ENCODE measurements at places on chromosomes 6 and 20.

GRCh38 chr6:168116975-168117899 is 38.2 kb upstream of the FRMD1 start:
- no peaks in the 10 kb centered on the region for H3K36me3 ChIP-seq
- no peak for DNase-seq
- no peaks in the 10 kb centered on the region for H3K27me3 ChIP-seq

- H3K36me3 ChIP-seq = no peaks in the 10 kb centered on the region
- H3K27ac ChIP-seq = no peak overlapping the region
- no peaks in the 10 kb centered on the region for H3K4me1 ChIP-seq
- H3K27me3 ChIP-seq = no peaks in the 10 kb centered on the region
Measured at GRCh38 chr20:50226093-50226974, 35.7 kb downstream of the CEBPB start.

DNA sequence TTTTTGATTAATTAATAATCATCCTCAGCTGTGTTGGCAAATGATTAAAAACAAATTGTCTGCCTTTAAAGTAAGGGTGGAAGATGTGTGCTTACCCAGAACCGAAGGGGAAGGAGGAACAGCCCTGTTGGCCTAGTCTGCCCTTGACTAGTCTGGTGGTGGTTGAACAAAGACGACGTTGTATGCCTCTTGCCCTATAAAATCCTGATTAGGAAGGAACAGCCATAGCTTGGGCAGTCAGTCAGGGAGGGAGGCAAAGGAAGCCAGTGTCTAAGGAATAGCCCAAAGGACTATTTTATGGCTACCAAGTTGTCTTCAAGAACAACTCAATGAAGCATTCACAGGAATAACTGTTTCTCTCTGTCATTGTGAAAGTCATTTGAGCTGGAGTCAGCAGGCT is 70.7 kb downstream of the PRDM1 start:
- H3K27ac ChIP-seq = no peak overlapping the region
- H3K4me1 ChIP-seq = no peaks in the 10 kb centered on the region
- H3K36me3 ChIP-seq = no peaks in the 10 kb centered on the region
- H3K27me3 ChIP-seq = no peaks in the 10 kb centered on the region

DNA sequence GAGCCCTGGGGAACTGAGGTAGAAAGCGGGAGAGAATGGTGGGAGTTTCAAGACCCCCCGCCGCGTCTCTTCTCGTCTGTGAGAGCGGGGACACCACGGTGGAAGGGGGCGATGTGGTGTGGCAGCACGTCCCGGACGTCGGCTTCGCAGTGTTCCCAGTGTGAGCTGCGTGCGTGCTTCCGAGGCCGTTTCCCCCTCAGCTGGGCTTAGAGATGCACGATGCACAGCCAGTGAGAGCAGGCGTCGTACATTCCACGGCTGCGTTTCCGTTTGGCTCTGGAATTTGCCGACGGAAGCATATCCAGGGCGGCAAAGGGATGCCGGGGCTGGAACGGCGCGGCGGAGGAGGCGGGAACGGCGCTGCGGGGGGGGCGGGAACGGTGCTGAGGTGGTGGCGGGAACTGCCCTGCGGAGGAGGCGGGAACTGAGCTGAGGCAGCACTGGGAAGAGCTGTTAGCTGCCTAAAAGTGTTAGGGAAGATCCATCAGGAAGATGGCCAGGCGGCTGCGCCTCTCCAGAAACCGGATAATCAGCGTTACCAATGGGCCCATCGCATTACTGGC is 37.7 kb downstream of the KIF25 start:
- H3K4me3 ChIP-seq = peak overlapping the region; percentile 10
- no peaks in the 10 kb centered on the region for H3K27me3 ChIP-seq
- H3K27ac ChIP-seq = peak overlapping the region; percentile 50
- peak; percentile 36 for DNase-seq
- no peaks in the 10 kb centered on the region for H3K36me3 ChIP-seq

DNA sequence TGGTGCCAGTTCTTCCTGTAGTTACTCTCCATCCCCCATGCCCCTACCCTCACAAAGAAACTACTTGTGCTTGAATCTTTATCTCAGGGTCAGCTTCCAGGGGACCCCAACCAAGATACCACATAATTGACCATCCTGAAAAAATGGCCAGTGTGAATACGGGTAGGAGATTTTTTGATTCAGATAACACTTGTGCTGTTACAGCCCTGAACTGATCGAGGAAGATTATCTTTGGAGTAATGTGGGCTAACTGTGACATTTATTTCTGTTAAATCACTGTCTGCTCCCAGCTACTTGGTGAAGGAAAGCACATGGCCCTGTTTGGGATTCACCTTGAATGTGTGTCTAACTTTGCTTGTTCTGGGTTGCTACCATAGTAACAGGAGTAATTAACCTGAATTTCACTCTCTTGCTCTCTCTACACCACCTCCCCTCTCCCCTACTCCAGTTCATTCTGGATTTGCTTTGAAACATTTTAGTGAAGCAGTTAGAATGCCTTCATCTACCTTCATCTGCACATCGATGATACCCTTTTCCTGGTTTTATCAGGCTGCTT is 219.6 kb upstream of the CHD6 start:
- H3K36me3 ChIP-seq = no peaks in the 10 kb centered on the region
- H3K4me3 ChIP-seq = no peak overlapping the region
- H3K27me3 ChIP-seq = no peaks in the 10 kb centered on the region
- H3K27ac ChIP-seq = no peak overlapping the region

DNA sequence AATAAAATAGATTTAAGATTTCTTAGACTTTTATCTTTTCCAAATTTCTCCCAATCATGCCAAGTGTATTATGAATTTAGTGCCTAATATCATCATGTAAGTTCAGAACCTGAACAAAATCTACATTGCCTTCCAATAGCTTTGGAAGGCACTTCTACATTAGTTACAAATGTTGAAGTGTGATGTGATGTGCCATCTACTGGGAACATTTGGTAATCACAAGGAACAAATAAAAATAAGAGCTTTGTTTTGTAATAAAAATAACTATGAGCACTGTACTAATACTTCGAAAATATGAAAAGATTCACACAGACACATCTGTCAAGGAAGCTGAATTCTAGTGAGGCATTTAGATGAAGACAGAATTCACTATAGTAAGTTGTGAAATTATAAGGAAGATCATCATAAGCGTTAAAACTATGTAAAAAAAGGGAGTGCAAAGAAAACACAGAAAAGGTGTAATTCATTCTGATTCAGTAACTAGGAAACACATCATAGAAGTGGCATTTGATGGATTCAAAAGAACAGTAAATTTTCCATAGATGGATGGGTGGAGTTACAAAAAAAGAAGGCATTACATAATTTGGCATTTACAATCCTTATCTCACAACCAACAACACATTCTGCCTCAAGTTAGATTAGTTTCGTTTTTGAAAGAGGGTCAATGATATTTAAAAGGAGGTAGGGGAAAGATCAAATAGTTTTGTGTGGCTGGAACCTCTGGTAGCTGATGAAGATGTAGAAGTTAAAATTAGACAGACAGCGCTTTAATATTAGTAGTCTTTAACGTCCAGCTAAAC is 161.0 kb downstream of the ASCC3 start:
- peaks cover 4% of the 10 kb centered on the region for H3K4me1 ChIP-seq
- peak; percentile 76 for DNase-seq
- no peaks in the 10 kb centered on the region for H3K36me3 ChIP-seq
- H3K4me3 ChIP-seq = peak overlapping the region; percentile 53

DNA sequence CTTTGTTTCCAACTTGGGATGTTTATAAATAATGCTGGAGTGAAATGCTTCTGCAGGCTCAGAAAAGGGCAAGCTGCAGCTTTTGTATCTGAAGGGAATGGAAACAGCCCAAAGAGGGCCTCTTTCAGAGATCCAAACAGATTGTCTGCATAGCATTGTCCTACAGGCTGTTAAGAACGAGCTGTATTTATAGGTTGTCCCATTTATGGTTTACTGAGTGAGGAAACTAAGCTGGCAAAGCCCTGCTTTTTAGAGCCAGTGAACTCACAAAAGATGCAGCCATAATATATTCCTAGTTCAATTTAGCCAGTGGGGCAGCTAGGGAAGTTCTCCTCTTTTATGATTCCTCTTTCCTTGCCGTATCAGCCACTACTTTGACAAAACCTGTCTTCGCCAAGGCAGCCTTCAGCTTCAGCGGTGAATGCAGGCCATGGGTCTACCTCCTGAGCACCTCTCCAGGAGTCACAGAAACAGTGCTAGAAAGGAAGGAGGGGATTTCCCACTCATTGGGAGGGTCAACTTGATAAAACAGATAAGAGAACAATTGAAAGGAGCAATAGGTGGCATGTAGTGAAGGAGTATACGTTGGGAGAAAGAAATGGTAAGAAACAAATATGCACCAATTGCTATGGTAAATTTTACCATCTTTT is 15.0 kb downstream of the KIAA0319 start:
- no peaks in the 10 kb centered on the region for H3K36me3 ChIP-seq
- H3K4me1 ChIP-seq = no peaks in the 10 kb centered on the region
- H3K27ac ChIP-seq = no peak overlapping the region
- no peak for DNase-seq

- peak; percentile 98 for DNase-seq
- H3K36me3 ChIP-seq = no peaks in the 10 kb centered on the region
- no peak overlapping the region for H3K4me3 ChIP-seq
- peak overlapping the region; percentile 99 for H3K27ac ChIP-seq
Measured at GRCh38 chr6:130602151-130602770, 224.9 kb upstream of the SMLR1 start.

- H3K4me1 ChIP-seq = peaks cover 15% of the 10 kb centered on the region
- H3K27ac ChIP-seq = no peak overlapping the region
- H3K27me3 ChIP-seq = no peaks in the 10 kb centered on the region
- H3K4me3 ChIP-seq = no peak overlapping the region
Measured at GRCh38 chr20:11168026-11168425, 494.2 kb upstream of the JAG1 start.

- H3K27me3 ChIP-seq = no peaks in the 10 kb centered on the region
- no peak overlapping the region for H3K4me3 ChIP-seq
- DNase-seq = no peak
- H3K27ac ChIP-seq = no peak overlapping the region
- H3K36me3 ChIP-seq = no peaks in the 10 kb centered on the region
Measured at GRCh38 chr20:50554694-50555579, 44.8 kb downstream of the PTPN1 start.

DNA sequence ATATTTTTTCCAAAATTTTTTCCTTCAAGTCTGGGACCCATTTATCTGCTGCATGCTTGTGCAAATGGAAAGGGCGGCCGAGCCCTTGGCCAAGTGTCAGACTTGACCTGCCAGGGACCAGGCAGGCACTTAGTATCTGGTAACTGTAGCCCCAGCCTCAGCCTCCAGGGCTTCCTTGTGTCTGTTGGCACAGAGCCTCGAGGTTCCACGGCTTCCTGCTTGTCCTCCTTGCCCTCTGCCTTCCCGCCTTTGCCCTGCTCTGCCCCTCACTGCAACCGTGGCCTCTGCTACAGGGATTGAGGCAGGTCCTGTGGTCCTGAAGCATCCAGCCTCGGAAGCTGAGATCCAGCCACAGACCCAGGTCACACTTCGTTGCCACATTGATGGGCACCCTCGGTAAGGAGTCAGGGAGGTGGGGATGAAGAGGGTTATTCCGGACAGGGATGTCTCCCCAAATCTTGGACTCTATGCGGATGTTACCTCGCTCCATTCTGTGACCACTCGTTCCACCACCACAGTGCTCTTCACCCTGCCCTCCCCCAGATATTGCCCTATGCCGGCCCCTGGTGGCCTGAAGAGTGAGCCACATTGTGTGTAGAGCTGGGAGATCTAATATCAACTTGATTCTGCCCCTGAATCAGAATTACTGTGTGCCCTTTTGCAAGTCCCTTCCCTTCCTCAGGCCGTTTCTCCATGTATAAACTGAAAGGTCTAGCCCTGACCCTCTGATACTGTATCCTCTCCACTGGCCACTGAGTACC is 41.5 kb upstream of the SRF start:
- no peaks in the 10 kb centered on the region for H3K4me1 ChIP-seq
- peak; percentile 33 for DNase-seq
- H3K27ac ChIP-seq = no peak overlapping the region
- H3K27me3 ChIP-seq = no peaks in the 10 kb centered on the region
- H3K36me3 ChIP-seq = no peaks in the 10 kb centered on the region
- H3K4me3 ChIP-seq = no peak overlapping the region

- no peak overlapping the region for H3K27ac ChIP-seq
- H3K4me1 ChIP-seq = no peaks in the 10 kb centered on the region
- H3K36me3 ChIP-seq = no peaks in the 10 kb centered on the region
- H3K27me3 ChIP-seq = peaks cover 5% of the 10 kb centered on the region
- H3K4me3 ChIP-seq = no peak overlapping the region
Measured at GRCh38 chr6:79913369-79913768, 34.0 kb downstream of the ELOVL4 start.

GRCh38 chr6:684831-685636 is 7.9 kb downstream of the EXOC2 start:
- peaks cover 37% of the 10 kb centered on the region for H3K4me1 ChIP-seq
- no peaks in the 10 kb centered on the region for H3K27me3 ChIP-seq
- peak overlapping the region; percentile 74 for H3K27ac ChIP-seq
- no peak overlapping the region for H3K4me3 ChIP-seq
- DNase-seq = peak; percentile 40

- no peaks in the 10 kb centered on the region for H3K4me1 ChIP-seq
- DNase-seq = no peak
- H3K27ac ChIP-seq = no peak overlapping the region
- H3K4me3 ChIP-seq = no peak overlapping the region
- no peaks in the 10 kb centered on the region for H3K36me3 ChIP-seq
Measured at GRCh38 chr6:40371621-40372020, 215.5 kb downstream of the LRFN2 start.

- H3K27ac ChIP-seq = no peak overlapping the region
- H3K4me1 ChIP-seq = no peaks in the 10 kb centered on the region
- DNase-seq = no peak
- no peaks in the 10 kb centered on the region for H3K27me3 ChIP-seq
- no peaks in the 10 kb centered on the region for H3K36me3 ChIP-seq
Measured at GRCh38 chr6:47853766-47854165, 71.9 kb downstream of the OPN5 start.

DNA sequence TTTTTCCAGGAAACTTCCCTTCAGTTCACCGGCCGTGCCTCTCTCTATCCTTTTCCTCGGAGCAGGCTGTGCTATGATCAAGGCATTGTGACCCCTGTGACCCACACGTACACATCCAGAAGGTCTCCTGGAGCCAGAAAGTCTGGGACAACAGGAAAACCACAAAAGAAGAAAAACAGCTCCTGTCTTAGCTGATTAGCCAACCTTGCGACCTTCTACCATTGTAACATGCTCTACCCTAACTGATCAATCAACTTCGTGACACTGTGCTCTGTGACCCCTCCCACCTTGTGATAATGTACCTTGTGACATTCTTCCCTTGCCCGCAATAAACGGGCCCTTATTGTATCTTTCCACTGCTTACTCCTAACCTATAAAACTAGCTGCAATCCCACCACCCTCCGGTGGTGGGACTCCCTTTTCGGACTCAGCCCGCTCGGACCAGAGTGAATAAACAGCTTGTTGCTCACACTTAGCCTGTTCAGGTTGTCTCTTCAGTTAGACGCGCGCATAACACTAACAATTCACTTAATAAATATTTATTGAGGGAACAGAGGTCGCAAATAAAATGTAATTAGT is 24.2 kb downstream of the ZNF311 start:
- peaks cover 25% of the 10 kb centered on the region for H3K4me1 ChIP-seq
- H3K27me3 ChIP-seq = no peaks in the 10 kb centered on the region
- peak; percentile 92 for DNase-seq
- H3K36me3 ChIP-seq = no peaks in the 10 kb centered on the region
- H3K4me3 ChIP-seq = peak overlapping the region; percentile 42

GRCh38 chr6:125102891-125103290 is 50.7 kb upstream of the TPD52L1 start:
- DNase-seq = peak; percentile 54
- peak overlapping the region; percentile 83 for H3K27ac ChIP-seq
- H3K4me1 ChIP-seq = peaks cover 26% of the 10 kb centered on the region
- H3K36me3 ChIP-seq = no peaks in the 10 kb centered on the region
- no peaks in the 10 kb centered on the region for H3K27me3 ChIP-seq

- H3K27me3 ChIP-seq = no peaks in the 10 kb centered on the region
- no peaks in the 10 kb centered on the region for H3K4me1 ChIP-seq
- no peak for DNase-seq
- no peak overlapping the region for H3K27ac ChIP-seq
- H3K4me3 ChIP-seq = no peak overlapping the region
Measured at GRCh38 chr20:39358052-39358451, 395.9 kb downstream of the DHX35 start.

Measured in endothelial cell of umbilical vein (primary cell).